ENCODE measurements at places on chromosomes 13 and 19. TPM values are rescaled to one million over a fixed set of nuclear protein-coding genes. Genes with fewer than 3 reads are reported as not detected.

GRCh38 chr19:48629599-48630295 is 7.4 kb downstream of the DBP start:
- DNase-seq = peak; percentile 66

Gene ZNF324B
- 9.5 TPM for total RNA-seq

Gene IL4I1
- total RNA-seq = 1.1 TPM

DNA sequence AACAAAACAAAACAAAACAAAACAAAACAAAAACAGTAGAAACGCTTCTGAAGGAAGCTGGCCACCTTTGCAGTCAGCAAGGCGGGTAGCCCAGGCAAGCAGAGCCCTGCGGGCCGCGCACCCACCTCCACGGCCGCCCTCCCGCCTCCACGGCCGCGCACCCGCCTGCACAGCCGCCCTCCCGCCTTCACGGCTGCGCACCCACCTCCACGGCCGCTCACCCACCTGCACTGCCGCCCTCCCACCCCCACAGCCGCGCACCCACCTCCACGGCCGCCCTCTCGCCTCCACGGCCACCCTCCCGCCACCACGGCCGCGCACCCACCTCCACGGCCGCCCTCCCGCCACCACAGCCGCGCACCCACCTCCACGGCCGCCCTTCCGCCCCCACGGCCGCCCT is 9.0 kb upstream of the TIMM13 start:
- no peak for DNase-seq

GRCh38 chr19:32682317-32682716 is 6.7 kb downstream of the RGS9BP start:
- no peak for DNase-seq

GRCh38 chr13:30412346-30412745 is 9.9 kb upstream of the UBE2L5 start:
- DNase-seq = no peak

GRCh38 chr13:41916173-41916954 is 44.5 kb downstream of the VWA8 start:
- DNase-seq = peak; percentile 86

Gene RNASEH2A
- total RNA-seq = 37.4 TPM

- no peak for DNase-seq
Measured at GRCh38 chr13:91247768-91248167, 99.7 kb upstream of the MIR17HG start.

Gene CYP2F1
- not detected for total RNA-seq

- DNase-seq = no peak
Measured at GRCh38 chr19:7830272-7830771, 304 bp downstream of the EVI5L start.

DNA sequence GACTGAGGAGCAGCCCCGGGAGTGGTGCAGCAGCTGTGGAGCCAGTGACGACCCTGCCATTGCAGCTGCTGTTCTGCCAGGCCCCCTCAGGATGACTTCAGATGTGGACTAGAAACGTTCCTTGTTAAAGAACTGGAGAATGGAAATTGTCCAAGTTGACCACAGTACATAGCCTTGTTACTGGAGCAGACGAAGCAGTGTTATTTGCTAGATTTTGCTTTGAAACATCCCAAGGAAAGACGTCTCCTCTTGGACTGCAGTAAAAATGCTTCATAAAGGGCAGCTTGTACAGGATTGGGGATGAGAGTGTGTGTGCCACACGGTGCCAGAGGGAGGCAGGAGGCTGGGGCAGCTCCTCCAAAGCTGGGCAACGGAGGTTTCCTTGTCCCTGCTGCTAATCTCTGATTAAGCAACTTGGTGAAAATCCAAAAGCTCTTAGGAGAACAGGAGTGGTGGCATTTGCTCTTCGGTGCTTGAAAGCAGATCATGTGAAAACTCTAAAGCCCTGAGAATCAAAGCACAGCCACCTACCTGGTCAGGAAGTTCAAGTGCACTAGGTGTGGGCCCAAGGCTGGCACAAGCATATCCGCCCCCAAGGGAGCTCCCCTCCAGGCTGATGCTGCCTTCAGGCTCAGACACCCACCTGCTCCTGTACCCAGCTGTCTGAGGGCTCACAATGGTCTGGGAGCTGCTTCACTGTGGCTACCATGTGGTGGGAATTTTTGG is 34.5 kb downstream of the SHISA2 start:
- no peak for DNase-seq

GRCh38 chr13:113666329-113666670 is 719 bp upstream of the GRK1 start:
- no peak for DNase-seq

GRCh38 chr13:21055016-21055415 is 6.4 kb downstream of the LATS2 start:
- no peak for DNase-seq

- no peak for DNase-seq
Measured at GRCh38 chr19:50876456-50876855, 3.2 kb downstream of the KLK2 start.

DNA sequence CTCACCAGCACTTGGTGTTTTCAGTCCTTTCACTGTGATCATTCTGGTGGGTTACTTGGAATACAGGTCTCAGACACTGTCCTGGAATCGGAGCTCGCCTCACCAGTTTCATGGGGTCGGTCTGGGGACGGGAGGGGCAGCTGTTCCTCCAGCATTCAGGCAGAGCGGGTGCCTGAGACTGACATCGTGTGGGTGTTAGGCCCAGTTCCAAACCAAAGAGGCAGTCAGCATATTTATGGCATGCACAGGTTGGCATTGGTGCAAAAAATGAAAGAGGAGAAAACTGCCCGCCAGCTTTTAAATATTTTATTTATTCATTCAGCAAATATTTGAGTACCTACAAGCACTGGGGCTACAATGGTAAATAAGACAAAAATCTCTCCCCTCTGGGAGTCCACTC is 20.1 kb downstream of the PLEKHF1 start:
- peak; percentile 62 for DNase-seq

Gene GPATCH1
- total RNA-seq = 7.8 TPM

DNA sequence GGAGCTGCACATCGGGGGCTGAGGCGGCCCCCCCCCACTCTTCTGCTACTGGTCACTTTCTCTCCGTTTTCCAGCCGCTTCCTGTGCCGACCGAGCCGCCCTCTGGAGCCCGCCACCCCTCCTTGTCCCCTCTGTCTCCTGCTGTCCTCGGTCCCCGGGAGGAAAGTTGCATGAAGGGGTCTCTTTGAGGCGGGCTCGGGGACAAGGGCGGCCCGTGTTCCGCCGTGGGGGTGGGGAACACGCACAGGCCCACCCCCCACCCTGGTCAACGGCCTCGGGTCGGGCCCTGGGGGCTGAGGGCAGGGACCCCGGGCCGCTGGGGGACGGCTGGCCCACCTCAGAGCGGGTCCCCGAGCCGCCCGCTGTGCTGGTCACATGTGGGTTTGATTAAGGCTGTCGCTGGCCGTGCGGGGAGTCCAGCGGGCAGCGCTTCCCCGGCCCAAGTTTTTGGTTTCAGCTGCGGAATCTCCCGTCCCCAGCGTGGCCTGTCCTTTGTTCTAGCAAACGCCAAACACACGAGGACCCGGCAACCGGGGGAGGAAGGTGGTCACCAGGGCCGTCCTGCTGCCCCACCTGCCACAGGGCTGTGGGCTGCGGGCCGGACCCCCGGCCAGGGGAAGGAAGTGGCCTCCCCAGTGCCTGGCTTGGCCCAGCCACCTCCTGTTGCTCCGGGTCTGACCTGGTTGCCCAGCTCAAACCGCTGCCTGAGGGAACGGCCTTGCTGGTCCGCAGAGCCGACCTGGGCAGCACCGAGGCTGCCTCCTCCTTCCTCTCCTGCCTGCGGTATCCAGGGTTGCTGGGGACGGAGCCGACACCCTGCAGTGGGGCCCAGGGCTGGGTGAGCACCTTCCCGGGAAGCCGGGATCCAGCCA is 1.9 kb downstream of the EFNA2 start:
- DNase-seq = no peak

GRCh38 chr13:100423375-100423774 is 165.2 kb downstream of the GGACT start:
- peak; percentile 23 for DNase-seq

Gene CTXN1
- 2.8 TPM for total RNA-seq

DNA sequence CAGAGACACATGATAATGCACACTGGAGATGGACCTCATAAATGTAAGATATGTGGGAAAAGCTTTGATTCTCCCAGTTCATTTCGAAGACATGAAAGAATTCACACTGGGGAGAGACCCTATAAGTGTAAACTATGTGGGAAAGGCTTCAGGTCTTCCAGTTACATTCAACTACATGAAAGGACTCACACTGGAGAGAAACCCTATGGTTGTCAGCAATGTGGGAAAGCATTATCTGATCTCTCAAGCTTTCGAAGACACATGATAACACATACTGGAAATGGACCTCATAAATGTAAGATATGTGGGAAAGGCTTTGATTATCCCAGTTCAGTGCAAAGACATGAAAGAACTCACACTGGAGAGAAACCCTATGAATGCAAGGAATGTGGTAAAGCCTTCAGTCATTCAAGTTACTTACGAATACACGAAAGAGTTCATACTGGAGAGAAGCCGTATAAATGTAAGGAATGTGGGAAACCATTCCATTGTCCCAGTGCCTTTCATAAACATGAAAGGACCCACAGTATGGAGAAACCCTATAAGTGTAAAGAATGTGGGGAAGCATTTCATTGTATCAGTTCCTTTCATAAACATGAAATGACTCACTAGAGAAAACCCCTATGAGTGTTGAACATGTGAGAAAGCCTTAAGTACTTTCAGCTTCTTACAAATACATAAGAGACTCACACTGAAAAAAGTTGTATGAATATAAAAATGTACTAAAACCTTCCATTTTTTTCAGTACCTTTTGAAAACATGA is 14.7 kb downstream of the ZNF441 start:
- no peak for DNase-seq

- no peak for DNase-seq
Measured at GRCh38 chr19:15640904-15641597, 354 bp downstream of the CYP4F3 start.

GRCh38 chr13:45823583-45823982 is 28.0 kb downstream of the SIAH3 start:
- DNase-seq = no peak

Gene CEACAM6
- not detected for total RNA-seq

All from fibroblast of the aortic adventitia (primary cell).